ENCODE measurements at places on chromosomes 5 and 9. TPM values are rescaled to one million over a fixed set of nuclear protein-coding genes. Genes with fewer than 3 reads are reported as not detected.

GRCh38 chr5:96023518-96023917, 61.9 kb upstream of the ELL2 start:
- no peaks in the 10 kb centered on the region for H3K36me3 ChIP-seq
- no peaks in the 10 kb centered on the region for H3K4me1 ChIP-seq

- H3K27me3 ChIP-seq, result no peaks in the 10 kb centered on the region
- no peaks in the 10 kb centered on the region for H3K36me3 ChIP-seq
- no peak overlapping the region for H3K4me3 ChIP-seq
These were observed 73.4 kb downstream of the NMUR2 start for GRCh38 chr5:152331718-152332117.

DNA sequence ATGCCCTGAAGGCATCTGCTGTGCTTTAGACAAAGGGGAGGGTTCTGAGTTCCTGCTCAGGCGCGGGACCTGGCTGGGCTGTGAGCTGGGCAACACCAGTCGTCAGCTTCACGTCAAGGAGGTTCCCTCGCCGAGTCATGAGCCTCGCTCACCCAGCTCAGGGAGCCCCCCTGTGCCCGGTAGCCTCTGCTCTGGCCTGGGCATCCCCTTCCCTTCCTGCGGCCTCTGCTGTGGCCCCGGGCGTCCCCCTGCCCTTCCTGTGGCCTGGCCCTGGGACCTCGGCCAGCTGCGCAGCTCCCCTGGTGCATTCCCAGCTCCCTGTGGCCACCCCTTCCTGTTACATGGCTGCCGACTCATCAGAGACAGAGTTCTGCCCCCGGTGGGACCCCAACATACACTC, 29.8 kb downstream of the TERT start:
- H3K36me3 ChIP-seq, result peaks cover 83% of the 10 kb centered on the region
- no peaks in the 10 kb centered on the region for H3K4me1 ChIP-seq
- no peak overlapping the region for H3K4me3 ChIP-seq
- H3K27me3 ChIP-seq, result peaks cover 7% of the 10 kb centered on the region

DNA sequence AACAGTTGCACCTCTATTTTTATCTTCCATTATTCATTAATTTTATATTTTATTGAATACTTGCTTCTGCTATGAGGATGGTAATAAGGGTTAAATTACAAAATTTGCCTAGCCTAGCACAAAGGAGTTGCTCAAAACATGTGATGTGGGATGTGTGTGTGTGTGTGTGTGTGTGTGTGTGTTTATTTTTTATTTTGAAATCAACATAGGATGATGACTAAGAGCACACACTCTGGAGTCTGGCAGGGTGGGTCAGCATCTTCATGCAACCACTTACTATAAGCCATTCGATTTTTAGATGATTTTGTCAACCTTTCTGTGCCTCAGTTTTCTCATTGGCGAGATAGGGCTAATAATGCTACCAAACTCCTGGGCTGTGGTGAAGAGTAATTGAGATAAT, 57.7 kb upstream of the MAMDC2 start:
- no peak overlapping the region for H3K4me3 ChIP-seq
- no peaks in the 10 kb centered on the region for H3K36me3 ChIP-seq
- no peaks in the 10 kb centered on the region for H3K27me3 ChIP-seq
- peaks cover 15% of the 10 kb centered on the region for H3K4me1 ChIP-seq

The NME5 gene
- total RNA-seq, result 0.74 TPM

The TRIM36 gene
- total RNA-seq, result 20.0 TPM

All from WTC11 (cell line).